ENCODE measurements at places on chromosomes 16 and 17. TPM values are rescaled to one million over a fixed set of nuclear protein-coding genes. Genes with fewer than 3 reads are reported as not detected.

The BICDL2 gene
- total RNA-seq, result 0.18 TPM

The SPSB3 gene
- total RNA-seq, result 10.6 TPM

The XAF1 gene
- 1.7 TPM for total RNA-seq

GRCh38 chr17:2337544-2338314, 428 bp downstream of the SGSM2 start:
- DNase-seq, result peak; percentile 44

DNA sequence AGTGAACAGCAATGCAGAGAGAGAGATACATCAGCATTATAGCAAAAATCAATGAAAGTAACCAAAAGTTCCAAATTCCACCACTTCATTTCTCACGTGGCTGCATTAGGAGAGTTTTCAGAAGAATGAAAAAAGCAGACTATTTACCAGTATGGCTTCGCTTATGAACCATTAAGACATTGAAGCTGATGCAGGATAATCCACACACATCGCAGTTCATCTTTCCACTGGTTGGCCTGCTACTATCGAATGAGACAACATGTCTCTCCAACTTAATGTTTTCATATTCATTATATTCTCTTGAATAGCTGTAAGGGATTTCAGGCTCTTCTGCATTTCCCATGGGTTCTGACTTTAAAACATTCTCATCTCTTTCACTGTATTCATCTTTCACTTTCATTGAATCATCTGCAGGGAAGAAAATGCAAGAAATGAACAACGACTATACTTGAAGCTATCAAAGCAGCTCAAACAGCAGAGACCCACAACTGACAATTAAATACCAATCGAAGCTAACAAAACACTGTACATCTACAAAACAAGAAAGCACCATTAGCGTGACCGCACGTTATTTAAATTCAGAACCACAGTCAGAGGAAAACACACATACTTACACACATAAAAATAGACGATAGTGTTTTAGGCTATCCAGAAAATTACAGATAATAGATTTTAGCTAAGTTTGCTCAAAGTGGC, 54.9 kb downstream of the GRB7 start:
- no peak for DNase-seq

The FGF11 gene
- 0.18 TPM for total RNA-seq

DNA sequence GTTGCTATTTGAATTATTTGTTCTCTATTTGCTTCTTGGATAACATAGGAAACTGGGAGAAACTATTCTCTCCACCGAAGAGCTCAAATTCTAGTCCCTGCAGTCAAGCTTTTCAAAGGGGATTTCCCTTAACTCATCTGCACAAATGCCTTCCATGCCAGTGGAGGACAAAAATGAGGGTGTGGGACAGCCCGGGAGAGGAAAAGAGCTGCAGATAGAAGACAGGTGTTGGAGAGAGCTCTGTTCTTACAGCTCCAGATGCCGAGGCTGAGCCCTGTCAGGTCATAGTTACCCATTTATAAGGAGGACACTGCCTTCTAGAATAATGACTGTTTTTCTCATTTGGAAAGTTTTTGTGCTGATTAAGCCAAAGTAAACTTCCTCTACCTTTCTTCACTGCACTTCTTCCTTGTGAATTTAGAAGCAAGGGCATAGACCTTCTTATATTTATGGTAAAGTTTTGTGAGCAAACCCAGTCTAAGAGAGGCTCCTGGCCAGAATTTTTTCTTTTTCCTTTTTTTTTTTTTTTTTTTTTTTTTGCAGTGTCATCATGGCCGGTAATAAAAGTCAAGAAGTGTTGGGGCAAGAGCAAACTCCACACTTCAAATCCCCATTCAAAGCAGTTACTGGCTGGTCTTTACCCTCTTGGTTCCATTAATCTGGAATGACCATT, 177.2 kb downstream of the ABCC12 start:
- no peak for DNase-seq

GRCh38 chr16:78116946-78117345, 17.5 kb downstream of the WWOX start:
- no peak for DNase-seq

The EXOC7 gene
- 118 TPM for total RNA-seq

DNA sequence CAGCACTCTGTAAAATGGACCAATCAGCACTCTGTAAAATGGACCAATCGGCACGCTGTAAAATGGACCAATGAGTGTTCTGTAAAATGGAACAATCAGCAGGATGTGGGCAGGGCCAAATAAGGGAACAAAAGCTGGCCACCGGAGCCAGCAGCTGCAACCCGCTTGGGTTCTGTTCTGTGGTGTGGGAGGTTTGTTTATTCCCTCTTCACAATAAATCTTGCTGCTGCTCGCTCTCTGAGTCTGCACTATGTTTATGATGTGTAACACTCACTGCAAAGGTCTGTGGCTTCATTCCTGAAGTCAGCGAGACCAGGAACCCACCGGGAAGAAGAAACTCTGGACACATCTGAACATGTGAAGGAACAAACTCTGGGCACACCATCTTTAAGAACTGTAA, 20.5 kb downstream of the TMEM100 start:
- no peak for DNase-seq

The CHST4 gene
- under 0.01 TPM for total RNA-seq

GRCh38 chr17:62179525-62180161, 114.6 kb upstream of the MED13 start:
- peak; percentile 50 for DNase-seq

DNA sequence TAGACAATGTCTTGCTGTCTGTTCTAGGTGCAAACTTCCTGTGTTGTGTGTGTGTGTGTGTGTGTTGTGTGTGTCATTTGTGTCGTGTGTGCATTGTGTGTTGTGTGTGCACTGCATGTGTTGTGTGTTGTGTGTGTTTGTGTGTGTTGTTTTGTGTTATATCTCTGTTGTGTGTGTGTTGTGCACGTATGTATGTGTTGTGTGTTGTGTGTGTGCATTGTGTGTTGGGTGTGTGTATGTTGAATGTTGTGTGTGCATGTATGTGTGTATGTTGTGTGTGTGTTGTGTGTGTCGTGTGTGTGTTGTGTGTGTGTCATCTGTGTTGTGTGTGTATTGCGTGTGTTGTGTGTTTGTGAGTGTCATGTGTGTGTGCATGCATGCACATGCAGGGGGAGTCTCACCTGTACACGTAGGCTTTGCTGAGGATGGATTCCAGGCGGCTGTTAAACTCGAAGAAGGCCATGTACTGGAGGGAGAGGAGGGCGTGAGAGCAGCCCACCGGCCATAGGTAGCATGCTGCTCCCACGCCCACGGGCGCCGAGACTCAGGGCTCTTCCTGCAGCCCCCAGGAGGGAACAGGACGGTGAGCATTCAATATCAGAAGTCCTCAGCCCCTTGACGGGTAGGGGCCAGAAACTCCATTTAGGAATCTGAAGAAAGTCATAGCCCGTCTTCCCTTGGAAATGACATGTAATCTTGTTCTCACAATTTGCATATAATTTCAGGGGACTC, 58.2 kb downstream of the CNGB1 start:
- DNase-seq, result no peak

The IRF8 gene
- not detected for total RNA-seq

DNA sequence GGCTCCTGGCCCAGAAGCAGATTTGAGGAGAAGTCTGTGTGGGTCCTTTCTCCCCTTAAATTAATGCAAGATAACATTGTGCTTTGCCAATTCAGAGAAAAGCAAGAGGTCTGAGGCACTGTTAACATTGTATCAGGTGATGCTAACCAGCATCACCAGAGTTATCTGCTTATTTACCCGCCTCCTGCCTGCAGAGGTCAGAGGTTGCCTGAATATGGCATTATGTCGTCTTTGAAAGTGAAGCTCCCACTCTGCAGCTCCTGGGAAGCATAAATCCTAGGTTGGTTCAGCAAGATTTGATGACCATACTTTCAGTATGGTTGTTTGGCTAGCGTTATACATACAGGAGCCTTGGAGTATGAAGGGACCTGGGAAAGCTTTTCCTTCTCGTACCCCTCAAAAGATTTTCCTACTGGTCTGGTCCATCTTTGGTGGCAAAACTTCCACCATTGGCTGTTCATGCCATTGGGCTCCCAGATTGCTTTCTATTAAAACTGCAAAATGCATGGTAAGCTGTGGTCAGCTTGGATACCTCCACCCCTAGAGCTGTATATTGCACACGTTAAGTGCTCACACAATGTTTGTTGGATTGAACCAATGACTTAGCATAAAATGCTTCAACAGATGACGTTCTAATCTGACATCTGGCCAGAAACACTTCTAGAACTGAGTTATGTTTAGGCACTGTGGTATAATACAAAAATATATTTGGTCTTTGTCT, 24.1 kb downstream of the CHD9 start:
- DNase-seq, result peak; percentile 53

- no peak for DNase-seq
Measured at GRCh38 chr17:35344262-35344661, 29.2 kb downstream of the SLFN11 start.

The POLR3E gene
- 71.1 TPM for total RNA-seq

DNA sequence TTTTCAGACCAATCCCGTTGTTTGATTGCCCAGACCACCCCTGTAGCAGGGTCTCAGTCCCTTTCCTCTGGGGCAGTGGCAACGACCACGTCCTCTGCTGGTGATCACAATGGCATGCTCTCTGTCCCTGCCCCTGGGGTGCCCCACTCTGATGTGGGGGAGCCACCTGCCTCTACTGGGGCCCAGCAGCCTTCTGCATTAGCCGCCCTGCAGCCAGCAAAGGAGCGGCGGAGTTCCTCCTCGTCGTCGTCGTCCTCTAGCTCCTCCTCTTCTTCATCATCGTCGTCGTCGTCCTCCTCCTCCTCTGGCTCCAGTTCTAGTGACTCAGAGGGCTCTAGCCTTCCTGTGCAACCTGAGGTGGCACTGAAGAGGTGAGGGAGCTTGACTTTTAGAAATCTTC, 9.2 kb downstream of the ELOB start:
- DNase-seq, result no peak

- no peak for DNase-seq
Measured at GRCh38 chr16:56989988-56990387, 631 bp downstream of the NLRC5 start.

The CD300H gene
- not detected for total RNA-seq

The SMIM36 gene
- total RNA-seq, result not detected

- no peak for DNase-seq
Measured at GRCh38 chr16:2092256-2092620, 43.5 kb downstream of the PKD1 start.

The PRSS33 gene
- not detected for total RNA-seq

DNA sequence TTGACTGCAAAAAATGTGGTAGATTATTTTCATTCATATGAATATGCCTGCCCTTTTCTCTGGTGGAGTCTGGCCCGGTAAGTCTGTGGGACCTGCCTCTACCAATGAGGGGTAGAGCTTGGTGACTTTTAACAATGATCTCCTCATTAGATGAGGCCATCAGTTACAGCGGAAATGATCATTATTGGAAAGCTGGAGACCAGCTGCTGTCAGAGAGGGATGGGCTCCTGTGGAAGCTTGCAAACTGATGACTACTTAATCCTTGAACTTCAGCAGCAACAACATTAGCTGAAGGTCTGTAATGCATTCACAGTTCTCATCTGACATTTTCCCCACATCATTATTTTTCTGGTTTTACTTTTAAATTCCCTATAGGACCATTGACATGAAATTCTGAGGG, 194.1 kb downstream of the CDH13 start:
- DNase-seq, result no peak

The DPEP2NB gene
- not detected for total RNA-seq

- DNase-seq, result no peak
Measured at GRCh38 chr16:30546115-30546514, 11.5 kb upstream of the ZNF747 start.
